ENCODE measurements at places on chromosomes 16 and 17. TPM values are rescaled to one million over a fixed set of nuclear protein-coding genes. Genes with fewer than 3 reads are reported as not detected.

Gene SLC5A11
- total RNA-seq = not detected

Gene CD300E
- total RNA-seq = not detected

Gene MT4
- total RNA-seq = not detected

Gene TBC1D3G
- total RNA-seq = not detected

Gene FBXO39
- 0.07 TPM for total RNA-seq

Gene PLK1
- total RNA-seq = 3.7 TPM

Gene CCL17
- total RNA-seq = not detected

Gene P2RX5
- total RNA-seq = 0.85 TPM

Gene TLE7
- not detected for total RNA-seq

Gene HS3ST3A1
- 0.99 TPM for total RNA-seq

Gene C1QTNF8
- total RNA-seq = 0.13 TPM

Gene C16orf96
- not detected for total RNA-seq

Gene CIAO3
- total RNA-seq = 29.5 TPM

Gene SYNGR3
- total RNA-seq = 4.0 TPM

Gene ALOX15B
- 0.07 TPM for total RNA-seq

Gene ALOX15
- total RNA-seq = not detected

Gene C17orf100
- total RNA-seq = 0.72 TPM
